NCI-H187 treated with DMSO at 0.1 percent for 48 hours (cell line): ENCODE measurements at places on chromosomes 6 and 20.

- no peak for DNase-seq
Measured at GRCh38 chr20:44428174-44429016, 47.3 kb upstream of the TTPAL start.

DNA sequence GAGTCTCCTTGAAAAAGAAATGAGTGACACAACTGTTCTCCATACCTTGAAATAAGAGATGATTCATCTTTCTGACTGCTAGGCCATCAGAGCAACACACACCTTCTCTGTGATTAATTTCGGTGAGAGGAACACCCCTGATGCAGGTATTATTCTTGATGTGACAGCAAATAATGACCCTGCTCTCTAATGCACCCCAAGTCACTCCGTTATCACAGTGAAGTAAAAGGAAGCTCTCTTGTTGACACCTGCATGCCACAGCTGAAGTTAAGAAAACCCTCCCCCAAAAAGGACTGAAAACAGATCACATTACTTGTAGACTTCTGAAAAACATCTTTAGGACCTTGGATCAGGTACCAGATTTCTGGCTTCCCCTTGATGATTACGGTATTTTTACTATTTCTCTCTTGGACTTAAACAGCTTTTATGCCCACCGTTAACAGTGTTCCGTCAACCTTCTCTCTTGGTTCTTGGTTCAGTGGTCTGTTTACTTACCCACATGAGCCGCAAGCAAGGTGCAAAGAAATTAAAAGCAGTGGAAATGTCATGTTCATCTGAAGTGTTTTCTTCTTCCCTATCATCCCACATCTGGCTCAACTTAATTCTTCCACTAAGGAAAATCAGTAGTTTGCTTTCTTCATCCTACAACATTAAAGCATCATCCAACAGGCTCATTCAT is 249.7 kb downstream of the GMPR start:
- no peak for DNase-seq

DNA sequence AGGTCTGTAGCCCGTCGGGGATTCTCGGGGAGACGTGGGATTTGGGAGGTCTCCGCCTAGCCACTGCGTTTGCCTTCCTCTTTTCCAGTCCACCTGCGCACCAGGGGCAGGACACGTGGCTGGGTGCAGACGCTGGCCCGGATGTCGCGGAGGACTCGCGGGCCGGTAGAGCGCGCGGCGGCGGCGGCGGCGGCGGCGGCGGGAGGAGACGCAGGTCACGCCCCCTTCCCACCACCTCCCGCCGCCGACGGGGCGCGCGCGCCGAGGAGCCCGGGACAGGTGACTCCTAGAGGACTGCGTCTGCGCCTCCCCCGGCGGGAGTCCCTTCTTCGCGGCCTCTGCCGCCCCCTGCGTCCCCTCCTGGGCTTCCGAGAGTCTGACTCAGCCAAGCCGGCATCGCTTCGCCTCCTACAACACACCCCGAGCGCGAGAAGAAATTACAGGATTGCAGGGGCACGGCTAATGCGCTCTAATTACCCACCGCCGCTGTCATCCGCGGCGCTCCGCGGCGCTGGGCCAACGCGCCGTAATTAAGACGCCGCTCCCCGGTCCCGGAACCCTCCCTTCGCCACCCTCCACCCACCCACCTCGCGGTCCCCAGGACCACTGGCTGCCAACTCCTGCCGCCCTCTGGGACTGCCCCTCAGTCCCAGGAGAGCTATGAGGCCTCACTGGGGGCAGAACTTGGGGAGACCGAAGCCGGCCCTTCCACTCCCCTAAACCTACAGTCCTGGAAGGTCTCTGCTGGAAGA is 124.5 kb downstream of the MRPL14 start:
- DNase-seq = no peak

- no peak for DNase-seq
Measured at GRCh38 chr20:15185322-15185721, 847.9 kb upstream of the FLRT3 start.

DNA sequence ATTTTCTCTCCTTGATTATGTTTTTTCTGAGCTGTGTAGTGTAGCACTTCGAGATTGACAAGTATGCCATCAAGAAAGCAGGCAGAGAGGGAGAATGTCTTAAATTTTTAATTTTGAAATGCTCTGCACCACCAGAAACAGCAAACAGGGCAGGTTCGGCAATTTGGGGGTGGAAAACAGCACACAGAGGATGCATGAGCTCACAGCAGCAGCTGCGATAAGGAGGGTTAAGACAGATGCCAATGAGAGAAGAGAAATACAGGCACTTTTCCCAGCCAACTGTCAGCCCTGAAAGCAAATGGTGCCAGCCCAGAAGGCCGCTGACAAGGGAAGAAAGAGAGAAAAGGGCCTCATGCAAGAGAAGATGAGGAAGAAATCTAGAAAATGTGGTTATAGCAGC is 15.1 kb upstream of the SNRPB2 start:
- no peak for DNase-seq

- DNase-seq = no peak
Measured at GRCh38 chr6:116533233-116533957, 12.1 kb downstream of the TRAPPC3L start.

DNA sequence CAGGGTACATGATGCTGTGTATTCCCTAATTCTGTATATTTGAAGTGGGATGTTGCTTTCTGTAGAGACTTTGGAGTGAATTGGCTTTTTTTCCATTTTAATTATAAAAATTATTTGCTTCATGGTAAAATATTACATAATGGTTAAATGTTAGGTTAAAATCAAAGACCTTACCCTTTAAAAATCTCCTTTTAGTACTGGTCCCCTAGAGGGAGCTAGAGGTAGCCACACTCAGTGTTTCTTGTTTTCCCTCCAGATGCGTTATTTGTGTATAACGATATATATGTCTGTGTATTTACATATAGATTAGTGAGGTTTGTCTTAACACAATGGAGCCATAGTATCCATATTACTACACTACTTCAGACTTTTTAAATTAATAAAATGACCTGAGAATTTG is 146.7 kb downstream of the PLCB4 start:
- DNase-seq = no peak

DNA sequence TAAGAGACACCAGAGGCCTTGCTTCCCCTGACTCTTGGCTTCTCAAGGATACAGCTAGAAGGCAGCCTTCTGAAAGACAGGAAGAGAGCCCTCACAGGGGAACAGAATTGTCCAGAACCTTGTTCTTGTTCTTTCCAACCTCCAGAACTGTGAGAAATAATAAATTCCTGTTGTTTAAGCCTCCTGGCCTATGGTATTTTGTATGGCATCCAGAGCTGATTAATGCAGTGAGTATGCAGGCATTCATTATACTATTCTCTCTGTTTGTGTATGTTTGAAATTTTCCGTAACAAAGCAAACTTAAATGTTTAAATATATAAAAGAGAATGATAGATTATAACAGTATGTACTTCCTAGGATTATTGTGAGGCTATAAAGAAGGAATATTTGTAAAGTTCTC is 903.4 kb upstream of the FLRT3 start:
- DNase-seq = no peak

GRCh38 chr20:45115386-45115774 is 406 bp upstream of the WFDC5 start:
- no peak for DNase-seq

DNA sequence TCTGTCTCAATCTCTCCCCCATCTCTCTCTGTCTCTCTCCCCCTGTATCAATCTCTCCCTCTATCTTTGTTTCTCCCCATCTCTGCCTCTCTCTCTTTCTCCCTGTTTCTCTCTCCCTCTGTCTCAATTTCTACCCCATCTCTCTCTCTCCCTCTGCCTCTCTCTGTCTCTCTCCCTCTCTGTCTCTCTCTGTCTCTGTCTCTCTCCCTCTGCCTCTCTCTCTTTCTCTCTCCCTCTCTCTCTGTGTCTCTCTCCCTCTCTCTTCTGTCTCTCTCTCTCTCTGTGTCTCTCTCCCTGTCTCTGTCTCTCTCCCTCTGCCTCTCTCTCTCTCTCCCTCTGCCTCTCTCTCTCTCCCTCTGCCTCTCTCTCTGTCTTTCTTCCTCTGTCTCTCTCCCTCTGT is 62.6 kb downstream of the DACT2 start:
- DNase-seq = no peak

GRCh38 chr20:575230-575629 is 31.6 kb upstream of the CSNK2A1 start:
- DNase-seq = no peak

- DNase-seq = no peak
Measured at GRCh38 chr20:33828967-33829560, 17.9 kb downstream of the CHMP4B start.

DNA sequence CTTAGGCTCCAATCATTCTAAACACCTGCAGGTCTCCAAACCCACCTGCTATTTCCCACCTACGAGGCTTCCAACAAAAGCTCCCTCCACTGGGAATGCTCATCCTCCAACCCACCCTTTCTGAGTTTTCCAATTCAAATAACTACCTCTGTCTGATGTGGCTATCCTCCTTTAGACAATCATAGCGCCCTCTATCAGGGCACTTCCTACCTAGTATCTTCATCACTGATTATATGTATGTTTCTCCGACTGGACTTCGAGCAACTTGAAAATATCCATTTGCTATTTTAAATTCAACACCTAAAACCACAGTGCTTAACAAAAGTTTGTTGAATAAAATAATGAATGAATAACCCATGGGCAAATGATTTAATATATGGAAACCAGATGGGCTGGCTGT is 41.3 kb downstream of the MTFR2 start:
- DNase-seq = no peak

GRCh38 chr6:168884646-168885086 is 369.0 kb downstream of the THBS2 start:
- DNase-seq = no peak

DNA sequence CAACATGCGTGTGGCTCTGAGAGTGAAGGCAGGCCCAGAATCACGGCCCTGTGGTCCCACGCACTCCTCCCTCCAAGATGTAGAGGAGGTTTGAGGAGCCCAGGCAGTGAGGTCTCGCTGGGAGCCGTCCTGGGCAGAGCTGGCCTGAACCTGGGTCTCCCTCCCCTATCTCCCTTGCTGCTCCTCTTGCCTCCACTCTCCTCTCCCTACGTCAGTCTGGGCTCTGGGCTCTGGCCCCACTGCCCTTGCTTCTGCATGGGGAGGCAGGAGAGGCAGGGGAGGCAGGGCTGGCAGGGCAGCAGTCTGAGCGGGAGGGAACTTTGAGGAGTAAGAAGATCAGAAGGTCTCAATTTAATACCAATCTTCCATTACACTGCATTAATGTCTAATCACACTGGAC is 375.1 kb downstream of the ZFAND3 start:
- DNase-seq = no peak

GRCh38 chr6:10518557-10519407 is 2.4 kb upstream of the GCNT2 start:
- DNase-seq = no peak

GRCh38 chr6:14880677-14881076 is 365.2 kb upstream of the JARID2 start:
- no peak for DNase-seq

- peak; percentile 28 for DNase-seq
Measured at GRCh38 chr6:12012558-12013306, 620 bp downstream of the HIVEP1 start.

DNA sequence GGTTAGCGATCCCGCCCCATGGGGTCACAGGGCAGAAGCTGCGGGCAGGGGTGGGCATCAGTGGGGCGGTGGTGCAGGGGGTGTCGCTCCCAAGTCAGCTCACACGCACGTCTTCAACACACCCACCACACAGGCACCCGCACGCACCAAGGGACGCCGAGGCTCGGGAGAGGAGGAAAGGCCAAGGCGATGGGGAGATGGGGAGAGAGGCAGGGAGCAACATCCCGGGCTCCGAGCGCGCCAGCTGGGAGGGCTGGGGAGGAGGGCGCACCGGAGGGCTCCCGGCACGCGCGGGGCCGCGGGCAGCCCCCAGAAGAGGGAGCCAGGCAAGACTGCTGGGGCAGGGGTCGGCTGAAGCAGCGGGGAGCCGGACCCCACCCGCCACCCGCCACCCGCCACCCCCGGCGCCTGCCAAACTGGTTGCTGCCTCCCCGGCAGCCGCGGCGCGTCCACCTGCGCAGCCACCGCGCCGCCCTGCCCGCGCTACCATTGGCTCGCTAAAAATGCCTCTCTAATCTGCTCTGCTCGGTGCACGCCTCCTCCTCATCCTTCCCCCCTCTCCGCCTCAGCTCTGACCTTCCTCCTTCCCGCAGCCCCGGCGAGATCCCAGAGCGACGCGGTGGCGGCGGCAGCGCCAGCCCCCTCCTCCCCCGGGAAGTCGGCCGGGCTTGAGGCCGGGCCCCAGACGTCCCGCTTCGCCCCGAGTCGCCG is at the start of gene PACSIN1:
Gene PACSIN1, plus strand, starts transcription at position 546 of the 711 bp plus-strand sequence. CDS start 60,230 bp downstream, outside the sequence.
- no peak for DNase-seq

GRCh38 chr6:25301362-25301761 is 22.2 kb downstream of the CARMIL1 start:
- no peak for DNase-seq

GRCh38 chr6:73798592-73798991 is 102.6 kb downstream of the CD109 start:
- no peak for DNase-seq
